A549 treated with CORT108297 at 1 μM for 4 hours (cell line): ENCODE measurements at places on chromosomes 13 and 19. TPM values are rescaled to one million over a fixed set of nuclear protein-coding genes. Genes with fewer than 3 reads are reported as not detected.

The ZNF888 gene
- not detected in 5 replicates for total RNA-seq

The ZNF284 gene
- 0.29 to 0.49 TPM (median 0.39 TPM) in 5 replicates for total RNA-seq

The NEK5 gene
- total RNA-seq, result 0.05 to 0.15 TPM (median 0.08 TPM) in 5 replicates

The FAM124A gene
- total RNA-seq, result 2.0 to 2.6 TPM (median 2.2 TPM) in 5 replicates
